Spinal cord (tissue), 10 donors: ENCODE measurements at places on chromosomes 4 and X.
A peak's percentile ranks its signal among the peaks of the same experiment; 100 is the strongest.

GRCh38 chr4:27278615-27279375, 418.2 kb downstream of the STIM2 start:
- no peak for DNase-seq

DNA sequence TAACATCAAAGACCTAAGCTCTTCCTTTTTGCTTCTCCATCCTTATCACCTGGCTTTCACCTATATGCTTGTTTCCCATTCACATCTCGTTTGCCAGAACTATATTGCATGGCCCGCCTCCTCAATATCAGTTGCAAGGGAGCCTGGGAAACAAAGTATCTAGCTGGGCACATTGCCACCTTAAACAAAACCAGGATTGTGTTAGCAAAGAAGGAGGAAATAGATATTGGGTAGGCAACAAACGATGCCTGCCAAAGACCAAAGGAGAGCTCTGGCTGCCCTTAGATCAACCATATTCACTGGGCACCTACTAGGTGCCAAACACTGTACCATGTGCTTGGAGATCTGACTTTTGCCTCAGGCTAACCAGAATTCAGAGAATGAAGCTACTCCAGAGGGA, 107.5 kb downstream of the GRIA3 start:
- DNase-seq = no peak

GRCh38 chr4:39932776-39933402, 44.8 kb downstream of the PDS5A start:
- no peak for DNase-seq

DNA sequence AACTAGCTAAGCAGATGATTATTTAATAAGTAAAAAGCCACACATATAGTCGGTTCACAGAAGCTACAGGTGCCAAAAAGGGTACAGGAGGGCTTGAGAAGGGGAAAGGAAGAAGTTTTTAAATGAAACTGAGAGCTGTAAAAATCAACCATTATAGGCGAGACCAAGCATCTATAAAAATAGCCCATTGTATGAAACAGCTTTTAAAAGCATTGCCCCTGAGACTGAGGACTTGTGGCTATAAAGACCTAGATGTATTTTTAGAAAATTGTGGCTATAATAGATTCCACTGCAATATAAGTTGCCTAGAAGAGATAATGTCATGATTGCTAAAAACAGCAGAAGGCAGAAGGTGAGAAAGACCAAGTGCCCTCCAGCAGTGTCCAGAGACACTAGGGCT, 15.0 kb upstream of the TTC29 start:
- no peak for DNase-seq

GRCh38 chr4:106930522-106930921, 105.6 kb downstream of the DKK2 start:
- DNase-seq = no peak

- no peak for DNase-seq
Observed at GRCh38 chrX:72371405-72371804, 65.7 kb upstream of the CITED1 start.

- no peak for DNase-seq
Observed at GRCh38 chr4:184782731-184783373, 42.9 kb downstream of the ACSL1 start.

DNA sequence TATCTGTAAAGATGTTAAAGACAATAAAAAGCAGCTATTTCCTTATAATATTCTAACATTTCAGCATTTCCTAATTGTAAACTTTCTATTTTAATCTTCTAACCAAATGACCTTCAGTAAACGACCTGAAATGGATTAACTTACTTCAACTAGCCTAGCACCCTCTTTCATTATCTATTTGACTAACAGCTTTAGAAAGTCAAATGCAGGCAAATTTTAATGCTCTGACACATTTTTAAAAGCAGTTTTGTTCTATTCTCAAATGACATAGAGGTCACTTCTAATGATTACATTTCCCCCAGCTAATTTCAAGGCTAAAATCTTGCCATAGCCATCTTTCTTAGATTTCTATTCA, 41.9 kb downstream of the SLC7A11 start:
- no peak for DNase-seq

DNA sequence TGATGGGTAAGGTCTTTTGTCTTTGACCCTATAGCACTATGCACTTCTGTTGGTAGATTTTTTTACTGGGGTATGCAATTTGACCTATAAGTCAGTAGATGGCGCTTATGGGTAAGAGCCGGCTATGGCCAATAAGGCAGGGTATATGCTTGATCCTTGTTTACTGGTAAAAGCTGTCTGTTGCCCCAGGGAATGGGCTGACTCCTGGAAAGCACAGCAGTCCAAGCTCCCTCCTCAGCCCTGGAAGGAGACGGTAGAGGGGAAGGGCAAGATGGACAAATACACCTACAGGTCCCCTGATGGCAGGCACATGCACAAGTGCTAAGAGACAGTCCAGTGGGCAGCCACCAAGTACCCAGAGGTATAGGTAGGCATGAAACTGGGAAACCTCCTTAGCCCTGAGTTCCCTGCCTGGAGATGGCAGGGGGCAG, 63.7 kb downstream of the ADAMTS3 start:
- DNase-seq = peak; percentile 6

GRCh38 chr4:52658641-52659000, 480 bp downstream of the USP46 start:
- no peak for DNase-seq

GRCh38 chr4:183658362-183659028, 490 bp downstream of the RWDD4 start:
- peak; percentile 38 for DNase-seq

- no peak for DNase-seq
Observed at GRCh38 chrX:119516157-119516702, 48.0 kb downstream of the SLC25A5 start.

DNA sequence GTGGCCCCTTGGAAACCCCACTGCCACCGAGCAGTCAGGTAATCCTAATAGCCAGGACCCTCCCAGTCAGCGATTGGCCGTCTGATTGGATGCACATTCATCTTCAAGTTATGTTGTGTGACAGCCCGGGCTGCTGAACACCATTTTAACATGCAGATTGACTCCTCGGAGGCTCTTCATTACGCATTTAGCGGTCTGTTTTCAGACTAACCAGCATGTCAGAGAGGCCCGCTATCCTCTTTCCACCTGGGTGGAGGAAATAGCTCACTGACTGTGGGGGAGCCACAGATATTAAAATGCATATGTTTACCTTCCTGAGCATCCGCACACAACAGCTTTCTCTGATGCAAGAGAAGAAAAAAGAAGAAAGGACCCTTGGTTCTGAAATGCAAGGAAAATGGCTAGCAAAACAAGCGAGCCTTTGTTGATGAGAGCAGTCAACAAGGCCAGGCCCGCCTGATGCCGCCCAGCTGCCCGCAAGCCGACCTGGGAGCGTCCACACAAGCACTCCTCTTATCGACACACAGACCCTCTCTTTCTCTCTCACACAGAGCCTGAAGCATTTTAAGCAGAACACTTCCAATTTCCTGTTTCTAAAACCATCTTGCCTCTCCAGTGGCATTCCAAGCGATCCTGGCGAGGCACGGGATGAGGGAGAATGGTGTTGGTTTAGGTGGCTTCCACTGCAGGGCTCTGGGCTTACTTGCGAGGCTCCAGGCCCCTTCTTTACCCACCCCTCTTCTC, 118.3 kb downstream of the MGST2 start:
- DNase-seq = no peak

GRCh38 chr4:186144198-186144945, 39.9 kb downstream of the FAM149A start:
- DNase-seq = peak; percentile 90

- DNase-seq = no peak
Observed at GRCh38 chrX:15973946-15974345, 119.3 kb upstream of the AP1S2 start.

DNA sequence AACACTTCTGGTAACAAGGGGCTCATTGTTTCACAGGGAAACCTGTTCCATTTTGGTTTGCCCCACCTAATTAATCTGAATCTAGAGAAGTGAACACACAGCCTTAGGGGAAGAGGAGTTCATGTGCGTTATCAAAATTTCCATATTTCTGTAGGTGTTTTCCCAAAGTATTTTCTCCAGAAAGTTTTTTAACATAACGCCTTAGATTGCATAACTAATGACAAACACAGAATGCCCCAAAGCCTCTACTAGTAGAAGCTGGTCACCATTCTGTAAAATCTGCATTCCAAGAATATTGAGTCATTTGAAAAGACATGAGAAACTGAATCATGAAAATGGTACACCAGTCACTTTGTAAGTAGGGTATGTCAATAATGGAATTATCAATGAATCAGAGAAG, 41.1 kb downstream of the IL13RA2 start:
- DNase-seq = no peak

- no peak for DNase-seq
Observed at GRCh38 chrX:70096052-70096451, 33.8 kb downstream of the OTUD6A start.

DNA sequence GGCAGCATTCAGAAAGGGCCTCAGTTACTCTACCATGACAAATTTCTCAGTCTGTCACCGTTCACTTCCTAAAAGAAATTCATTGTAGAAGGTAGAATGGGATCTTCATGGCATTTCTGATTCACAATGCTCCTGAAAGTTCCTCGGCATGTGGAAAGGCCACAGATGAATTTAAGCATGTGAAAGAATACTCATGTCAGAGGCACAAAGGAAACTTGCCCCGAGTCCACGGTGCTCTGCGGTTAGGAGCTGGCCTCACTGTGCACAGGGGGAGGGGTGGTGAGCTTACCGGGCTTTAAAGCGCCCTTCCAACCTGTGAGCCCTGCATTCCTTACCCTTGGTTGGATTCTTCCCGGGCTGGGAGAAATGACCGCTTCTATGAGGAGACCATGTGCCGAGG, 9.3 kb downstream of the TKTL1 start:
- DNase-seq = peak; percentile 61

DNA sequence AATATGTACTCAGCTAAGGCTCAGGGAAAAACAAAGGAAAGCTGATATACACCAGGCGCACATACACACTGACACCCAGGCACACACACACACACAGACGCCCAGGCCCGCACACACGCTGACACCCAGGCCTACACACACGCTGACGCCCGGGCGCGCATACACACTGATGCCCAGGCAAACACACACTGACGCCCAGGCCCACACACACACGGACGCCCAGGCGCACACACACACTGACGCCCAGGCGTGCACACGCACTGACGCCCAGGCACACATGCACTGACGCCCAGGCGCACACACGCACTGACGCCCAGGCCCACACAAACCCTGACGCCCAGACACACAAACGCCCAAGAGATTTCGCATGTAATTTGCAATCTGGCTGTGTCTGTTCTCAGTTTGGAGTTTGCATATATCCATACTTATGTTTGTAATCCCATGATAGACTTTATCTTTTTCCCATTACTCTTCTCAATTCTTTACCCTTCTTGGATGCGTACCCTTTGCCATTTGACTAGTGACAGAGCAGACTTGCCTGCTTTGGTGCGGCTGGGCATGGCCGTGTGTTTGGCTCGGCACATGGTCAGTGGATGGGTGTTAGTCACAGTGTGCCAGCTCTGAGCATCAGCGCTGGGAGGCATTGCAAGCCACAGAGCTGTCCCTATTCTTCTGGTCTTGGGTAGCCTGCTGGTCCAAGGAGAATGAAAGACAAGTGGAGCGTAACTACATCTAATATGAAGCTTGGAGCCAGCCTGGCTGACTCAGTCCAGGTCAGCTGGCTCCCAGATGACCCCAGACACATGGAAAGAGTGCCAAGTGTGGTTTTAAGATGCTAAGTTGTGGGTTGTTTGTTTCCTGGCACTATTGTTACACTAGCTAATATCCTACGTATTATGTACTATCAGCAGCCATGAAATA, 632.4 kb upstream of the ZFP42 start:
- no peak for DNase-seq

DNA sequence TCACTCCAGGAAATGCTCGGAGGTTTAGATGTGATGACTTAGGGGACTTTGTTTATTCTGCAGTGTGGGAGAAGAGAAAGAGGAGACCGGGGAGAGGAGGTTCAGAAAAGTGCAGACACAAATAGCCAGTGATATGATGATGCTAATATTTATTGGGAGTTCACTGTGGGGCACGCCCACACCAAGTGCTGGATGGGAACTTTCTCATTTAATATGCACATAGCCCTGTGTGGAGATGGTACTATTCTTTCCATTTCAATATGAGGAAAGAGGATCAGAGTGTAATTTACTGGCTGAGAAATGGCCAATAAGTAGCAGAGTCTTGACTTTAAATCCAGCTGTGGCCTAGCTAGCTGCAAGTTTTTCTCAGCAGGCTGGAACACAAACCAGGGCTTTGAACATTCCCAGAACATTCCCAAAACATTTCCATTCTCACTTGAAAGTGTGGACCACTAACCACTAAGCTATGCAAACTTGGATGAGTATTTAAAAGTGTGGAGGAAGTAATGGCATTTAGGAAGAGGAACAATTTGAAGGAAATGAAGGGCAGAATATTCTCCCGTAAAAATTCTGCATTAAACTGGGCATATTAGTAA, 231.7 kb downstream of the HS3ST1 start:
- DNase-seq = no peak

DNA sequence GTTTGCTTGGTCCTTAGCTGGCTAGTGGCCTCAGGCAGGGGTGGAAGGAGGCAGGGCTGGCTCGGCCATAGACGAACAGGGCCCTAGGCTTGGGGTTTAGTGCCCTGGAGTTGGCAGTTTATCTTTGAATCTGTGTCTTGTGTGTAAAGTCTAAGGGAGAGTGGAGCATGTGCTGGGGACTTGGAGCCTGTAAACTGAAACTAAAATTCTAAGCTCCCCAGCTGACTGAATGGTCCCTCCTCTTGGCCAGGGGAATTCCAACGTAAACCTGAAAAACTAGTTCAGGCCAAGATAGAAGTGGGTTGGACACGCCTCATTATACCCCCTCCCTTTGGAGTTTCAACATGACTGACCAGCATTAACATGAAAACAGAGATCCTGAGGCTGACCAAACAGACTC, 46.1 kb upstream of the GPR78 start:
- no peak for DNase-seq

DNA sequence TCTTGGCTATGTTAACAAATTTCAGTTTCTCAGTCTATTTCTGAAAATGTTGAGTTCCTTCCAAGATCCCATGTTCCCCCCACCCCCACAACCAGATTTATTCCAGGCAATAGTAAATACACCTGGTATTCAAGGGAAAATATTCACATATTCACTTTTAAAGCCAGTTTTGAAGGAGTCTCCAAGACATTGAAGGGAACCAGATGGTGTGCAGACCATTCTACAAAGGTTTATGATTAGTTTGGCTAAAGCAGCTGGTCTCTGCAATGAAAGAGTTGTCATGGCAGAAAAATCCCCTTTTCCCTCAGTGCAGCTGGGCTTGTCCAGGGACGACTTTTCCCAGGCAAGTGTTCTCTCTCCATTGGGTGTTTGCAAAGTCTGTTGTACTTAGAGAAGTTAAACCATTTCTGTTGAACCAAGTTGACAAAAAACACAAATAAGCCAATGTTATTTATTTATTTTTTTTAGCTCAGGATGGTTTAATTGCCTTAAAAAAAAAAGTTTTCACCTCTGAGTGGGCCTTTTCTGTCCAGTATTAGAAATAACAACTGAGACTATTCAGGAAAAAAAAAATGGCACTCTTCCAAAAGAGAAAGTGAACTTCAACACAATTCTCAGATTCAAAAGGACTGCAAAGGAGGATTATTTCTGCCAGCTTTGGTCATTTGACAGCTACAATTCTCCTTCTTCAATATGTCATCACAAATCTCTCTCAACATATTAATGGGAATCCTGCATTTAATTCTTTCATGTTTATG, 410.6 kb downstream of the IL1RAPL1 start:
- DNase-seq = no peak

- no peak for DNase-seq
Observed at GRCh38 chr4:128308986-128309385, 21.4 kb upstream of the PGRMC2 start.
